ENCODE measurements at places on chromosomes 13 and 19. TPM values are rescaled to one million over a fixed set of nuclear protein-coding genes. Genes with fewer than 3 reads are reported as not detected.

Gene ZNF285
- total RNA-seq = 8.2 TPM

Gene SLC27A1
- total RNA-seq = 19.6 TPM

Gene NALCN
- 0.34 TPM for total RNA-seq

Gene MATK
- under 0.01 TPM for total RNA-seq

Gene AP1M2
- total RNA-seq = 115 TPM

Gene PLK5
- not detected for total RNA-seq

Gene NCAN
- under 0.01 TPM for total RNA-seq

Data from nasal cavity respiratory epithelium epithelial cell of viscerocranial mucosa (primary cell).